SK-N-SH treated with all-trans-retinoic acid at 6 μM for 48 hours (cell line): ENCODE measurements at places on chromosomes 11 and 22.
A peak's percentile ranks its signal among the peaks of the same experiment; 100 is the strongest.

DNA sequence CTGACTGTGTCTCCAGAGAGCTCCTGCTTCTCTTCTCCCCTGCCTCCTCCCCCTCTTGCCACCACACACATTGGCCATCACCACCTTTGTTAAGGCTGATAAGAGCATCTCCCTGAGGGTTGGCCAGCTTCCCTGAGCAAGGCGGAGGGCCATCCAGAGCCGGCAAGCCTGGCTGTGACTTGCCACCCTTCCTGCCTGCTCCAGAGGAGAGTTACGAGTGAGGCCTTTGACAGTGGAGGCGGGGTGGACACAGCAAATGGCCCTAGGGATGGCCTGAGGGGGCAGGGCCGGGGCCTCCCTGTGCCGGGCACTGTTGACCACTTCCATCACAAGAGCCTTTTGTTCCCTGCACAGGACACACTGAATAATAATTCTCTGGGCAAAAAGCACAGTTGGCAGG, 5.4 kb downstream of the FREY1 start:
- ATAC-seq = no peak

DNA sequence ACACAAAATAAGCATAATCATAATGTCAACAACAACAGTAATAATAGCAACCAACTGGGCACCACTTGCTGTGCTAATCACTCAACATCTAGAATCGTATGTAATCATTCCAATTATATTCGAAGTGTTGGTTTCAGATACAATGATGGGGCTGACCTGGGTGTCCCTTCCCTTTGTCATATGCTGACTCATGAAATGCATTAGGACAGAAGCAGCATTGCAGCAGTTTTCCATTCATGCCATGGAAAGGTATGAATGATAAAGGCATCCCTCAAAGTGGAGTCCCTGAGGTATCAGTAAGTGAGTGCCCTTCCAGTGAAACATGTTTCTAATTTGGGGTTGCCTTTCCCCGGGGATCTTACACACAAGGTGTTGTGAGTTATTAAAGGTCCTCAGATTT, 46.3 kb upstream of the ANO3 start:
- ATAC-seq = no peak

- ATAC-seq = peak; percentile 59
Measured at GRCh38 chr22:46336119-46337078, 885 bp downstream of the TRMU start.

- ATAC-seq = no peak
Measured at GRCh38 chr11:100928426-100928825, 201.2 kb downstream of the PGR start.

DNA sequence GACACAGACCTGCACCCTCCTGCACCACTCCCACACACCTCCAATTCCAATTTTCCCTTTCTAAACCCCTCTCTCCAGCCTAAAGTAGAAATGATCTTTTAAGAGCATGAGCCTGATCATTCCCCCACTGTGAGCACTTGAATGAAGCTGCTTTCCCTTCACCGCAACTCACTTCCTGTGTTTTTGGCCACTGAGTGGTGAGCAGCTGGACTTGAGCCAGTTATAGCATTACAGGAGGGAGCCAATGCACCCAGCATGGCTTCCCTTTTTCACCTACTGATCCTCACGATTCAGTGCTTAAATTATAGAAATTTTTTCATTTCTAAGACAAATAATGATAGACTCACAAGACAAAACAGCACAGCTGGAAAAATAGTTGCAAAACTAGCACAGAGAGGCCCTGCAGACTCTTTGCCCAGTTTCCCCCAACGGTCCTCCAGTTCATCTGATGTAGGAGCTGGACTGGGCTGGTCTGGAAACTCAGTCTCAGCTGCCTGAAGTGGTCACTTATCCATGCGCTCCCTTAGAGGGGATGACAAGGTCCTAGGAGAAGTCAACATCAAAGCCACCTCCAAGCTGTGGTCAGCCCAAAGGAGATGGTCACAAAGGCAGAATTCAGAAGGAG, 9.7 kb upstream of the APOL4 start:
- ATAC-seq = no peak
